ENCODE measurements at places on chromosomes 3 and 15.

- no peak for DNase-seq
- H3K27ac ChIP-seq, result no peak overlapping the region
- peaks cover 25% of the 10 kb centered on the region for H3K36me3 ChIP-seq
- no peaks in the 10 kb centered on the region for H3K27me3 ChIP-seq
- H3K4me1 ChIP-seq, result peaks cover 25% of the 10 kb centered on the region
These were observed 20.1 kb upstream of the ZCWPW2 start for GRCh38 chr3:28328188-28329151.

DNA sequence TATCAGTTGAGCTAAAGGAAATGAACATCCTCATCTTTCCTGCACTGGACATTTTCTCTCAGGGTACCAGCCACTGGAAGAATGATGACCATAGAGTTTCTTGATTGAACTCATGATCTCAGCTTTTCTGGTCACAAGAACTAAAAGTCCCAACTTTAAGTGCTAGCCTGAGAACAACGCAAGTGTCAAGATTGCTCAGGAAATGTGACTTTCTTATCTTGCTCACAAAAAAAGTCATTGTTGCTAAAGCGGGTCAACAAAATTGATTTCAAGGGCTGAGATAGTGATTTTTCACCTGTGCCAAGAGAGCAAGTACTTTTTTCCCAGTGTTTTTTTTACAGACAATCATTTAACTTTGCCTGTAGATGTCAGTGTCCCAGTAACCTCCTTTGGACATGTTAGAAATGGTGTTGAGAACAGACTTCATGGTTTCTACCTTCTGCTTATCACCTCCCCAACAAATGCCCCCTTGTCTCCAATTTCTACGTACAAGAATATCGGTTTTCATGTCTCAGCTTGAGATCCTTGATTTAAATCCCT is 125.9 kb downstream of the SEMA6D start:
- no peaks in the 10 kb centered on the region for H3K36me3 ChIP-seq
- no peak for DNase-seq
- H3K27ac ChIP-seq, result no peak overlapping the region
- H3K27me3 ChIP-seq, result no peaks in the 10 kb centered on the region

- DNase-seq, result no peak
- H3K4me1 ChIP-seq, result no peaks in the 10 kb centered on the region
- H3K27ac ChIP-seq, result no peak overlapping the region
- no peaks in the 10 kb centered on the region for H3K36me3 ChIP-seq
- H3K4me3 ChIP-seq, result no peak overlapping the region
These were observed 248.9 kb downstream of the THSD4 start for GRCh38 chr15:71364117-71364584.

- H3K27me3 ChIP-seq, result no peaks in the 10 kb centered on the region
- no peak overlapping the region for H3K27ac ChIP-seq
- peaks cover 6% of the 10 kb centered on the region for H3K36me3 ChIP-seq
- H3K4me1 ChIP-seq, result peaks cover 27% of the 10 kb centered on the region
These were observed 93.7 kb downstream of the DLG1 start for GRCh38 chr3:197204736-197205135.

- no peaks in the 10 kb centered on the region for H3K27me3 ChIP-seq
- H3K4me3 ChIP-seq, result no peak overlapping the region
- no peaks in the 10 kb centered on the region for H3K4me1 ChIP-seq
- no peak for DNase-seq
- H3K36me3 ChIP-seq, result no peaks in the 10 kb centered on the region
These were observed 487.2 kb downstream of the CNTN3 start for GRCh38 chr3:74127256-74127655.

DNA sequence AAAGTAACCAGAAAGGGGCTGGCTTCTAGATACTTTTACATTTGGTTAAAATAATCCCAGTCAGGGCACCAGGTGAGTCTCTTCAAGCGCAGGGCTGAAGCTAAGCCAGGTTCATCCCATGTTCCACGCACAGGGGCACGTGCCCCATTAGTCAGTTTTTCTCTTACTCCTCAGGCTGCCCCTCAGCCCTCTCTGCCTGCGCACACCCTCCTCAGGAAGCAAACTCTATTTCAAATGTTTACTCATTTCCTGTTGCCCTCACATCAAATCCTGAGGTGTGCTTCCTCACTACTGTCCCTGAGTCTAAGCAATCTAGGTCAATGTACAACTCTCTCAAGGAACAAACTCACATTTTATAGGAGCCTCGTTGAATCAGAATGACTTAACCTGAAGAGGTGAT is 48.5 kb downstream of the THBS1 start:
- DNase-seq, result peak; percentile 58
- H3K36me3 ChIP-seq, result peaks cover 50% of the 10 kb centered on the region
- H3K4me3 ChIP-seq, result no peak overlapping the region
- H3K4me1 ChIP-seq, result peaks cover 70% of the 10 kb centered on the region

GRCh38 chr3:28218071-28218916 is 23.1 kb upstream of the CMC1 start:
- DNase-seq, result no peak
- H3K36me3 ChIP-seq, result peaks cover 11% of the 10 kb centered on the region
- no peaks in the 10 kb centered on the region for H3K27me3 ChIP-seq
- no peak overlapping the region for H3K4me3 ChIP-seq
- no peak overlapping the region for H3K27ac ChIP-seq
- H3K4me1 ChIP-seq, result no peaks in the 10 kb centered on the region

- no peak overlapping the region for H3K4me3 ChIP-seq
- no peak overlapping the region for H3K27ac ChIP-seq
- H3K4me1 ChIP-seq, result no peaks in the 10 kb centered on the region
- DNase-seq, result no peak
- H3K27me3 ChIP-seq, result no peaks in the 10 kb centered on the region
These were observed 497.8 kb downstream of the NAALADL2 start for GRCh38 chr3:175356899-175357324.

- no peak for DNase-seq
- H3K36me3 ChIP-seq, result peaks cover 18% of the 10 kb centered on the region
- H3K27ac ChIP-seq, result peak overlapping the region; percentile 85
- H3K4me3 ChIP-seq, result peak overlapping the region; percentile 99
- H3K27me3 ChIP-seq, result no peaks in the 10 kb centered on the region
These were observed 805 bp upstream of the TRPM7 start for GRCh38 chr15:50687302-50687902.

DNA sequence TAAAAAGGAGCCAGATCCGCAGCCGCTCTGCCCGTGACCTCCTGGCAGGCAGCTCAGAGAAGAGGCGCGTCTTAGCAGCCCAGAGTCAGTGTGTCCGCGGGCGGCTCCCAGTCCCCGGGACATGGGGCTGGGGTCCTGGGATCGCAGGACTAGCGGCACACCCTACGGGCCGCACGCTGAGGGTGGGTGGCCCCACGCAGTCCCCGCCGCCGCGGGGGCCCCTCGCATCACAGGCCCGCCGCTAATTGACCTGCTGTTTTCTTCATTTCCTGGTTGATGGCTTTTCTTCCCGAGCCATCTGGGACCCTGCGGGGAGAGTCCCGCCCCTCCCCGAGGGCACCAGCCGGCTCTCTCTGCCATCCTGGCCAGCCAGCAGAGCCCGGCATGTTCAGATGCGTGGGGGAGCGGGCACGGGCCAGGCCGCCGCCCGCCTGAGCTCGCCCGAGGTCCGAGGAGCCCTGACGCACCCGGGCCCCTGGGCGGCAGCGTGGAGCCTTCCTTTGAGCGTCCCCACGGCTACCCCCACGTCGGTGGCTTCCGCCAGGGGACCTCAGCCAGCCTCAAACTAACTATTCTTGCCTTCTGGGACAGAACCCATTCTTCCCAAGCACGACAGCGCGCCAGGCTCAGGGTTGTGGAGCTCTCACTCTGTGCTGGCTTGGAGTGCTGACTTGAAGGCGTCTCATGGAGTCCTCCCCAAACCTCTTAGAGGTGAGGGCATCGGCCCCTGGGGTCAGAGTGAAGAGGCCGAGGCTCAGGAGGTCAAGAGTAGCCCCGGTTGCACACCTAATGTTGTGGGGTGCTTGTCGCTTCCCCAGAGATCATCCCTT is 34.6 kb upstream of the CACNA2D3 start:
- H3K4me3 ChIP-seq, result no peak overlapping the region
- no peak overlapping the region for H3K27ac ChIP-seq
- DNase-seq, result no peak
- no peaks in the 10 kb centered on the region for H3K36me3 ChIP-seq
- H3K4me1 ChIP-seq, result no peaks in the 10 kb centered on the region

DNA sequence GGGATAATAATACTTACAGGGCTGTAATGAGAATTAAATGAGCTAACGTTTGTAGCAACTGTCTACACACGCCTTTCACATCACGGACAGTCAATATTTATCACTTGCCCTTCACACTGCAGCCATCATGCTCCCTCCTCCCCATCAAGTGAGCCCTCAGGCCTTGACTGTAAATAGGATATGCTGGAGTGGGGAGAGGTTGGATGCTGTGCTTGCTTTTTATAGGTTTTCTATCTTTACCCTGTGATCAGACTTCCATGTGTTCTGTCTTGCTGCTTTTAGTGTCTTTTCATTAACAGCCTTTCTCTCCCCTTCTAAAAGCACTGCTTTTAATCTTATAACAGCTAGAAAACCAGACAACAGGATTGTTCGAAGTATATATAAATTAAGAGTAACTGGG is 12.8 kb upstream of the MAGEF1 start:
- peaks cover 11% of the 10 kb centered on the region for H3K27me3 ChIP-seq
- no peak overlapping the region for H3K4me3 ChIP-seq
- H3K27ac ChIP-seq, result no peak overlapping the region
- no peaks in the 10 kb centered on the region for H3K4me1 ChIP-seq

- H3K27ac ChIP-seq, result no peak overlapping the region
- H3K36me3 ChIP-seq, result no peaks in the 10 kb centered on the region
- H3K4me1 ChIP-seq, result peaks cover 3% of the 10 kb centered on the region
- H3K4me3 ChIP-seq, result no peak overlapping the region
These were observed 205.4 kb upstream of the IGF1R start for GRCh38 chr15:98442901-98443300.

- no peak overlapping the region for H3K4me3 ChIP-seq
- DNase-seq, result no peak
- H3K27me3 ChIP-seq, result peaks cover 44% of the 10 kb centered on the region
- no peaks in the 10 kb centered on the region for H3K4me1 ChIP-seq
- H3K36me3 ChIP-seq, result no peaks in the 10 kb centered on the region
These were observed 150.5 kb downstream of the MINAR1 start for GRCh38 chr15:79582650-79583049.

- no peak overlapping the region for H3K27ac ChIP-seq
- H3K36me3 ChIP-seq, result no peaks in the 10 kb centered on the region
- peaks cover 6% of the 10 kb centered on the region for H3K27me3 ChIP-seq
- no peak overlapping the region for H3K4me3 ChIP-seq
- no peaks in the 10 kb centered on the region for H3K4me1 ChIP-seq
These were observed 37.1 kb upstream of the SLC25A36 start for GRCh38 chr3:140904521-140904920.

DNA sequence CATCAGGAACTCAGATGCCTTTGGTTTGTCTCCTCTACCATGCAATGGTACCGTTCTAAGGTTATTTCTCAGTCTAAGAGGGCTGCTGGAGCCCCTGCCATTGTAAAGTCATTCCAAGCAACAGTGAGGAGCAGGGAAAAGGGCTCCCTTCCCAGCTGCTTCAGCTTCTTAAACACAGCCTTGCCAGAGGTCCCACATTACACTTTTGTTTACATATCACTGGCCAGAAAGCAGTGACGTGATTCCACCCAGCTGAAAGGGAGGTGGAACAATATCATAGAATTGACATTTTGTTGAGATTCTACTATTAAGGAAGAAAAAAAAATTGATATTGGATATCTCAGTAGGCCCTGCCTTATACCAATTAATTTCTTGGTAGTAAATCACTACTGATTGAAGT is 194.6 kb downstream of the SUCLG2 start:
- H3K4me3 ChIP-seq, result no peak overlapping the region
- H3K36me3 ChIP-seq, result peaks cover 21% of the 10 kb centered on the region
- no peaks in the 10 kb centered on the region for H3K27me3 ChIP-seq
- no peaks in the 10 kb centered on the region for H3K4me1 ChIP-seq

DNA sequence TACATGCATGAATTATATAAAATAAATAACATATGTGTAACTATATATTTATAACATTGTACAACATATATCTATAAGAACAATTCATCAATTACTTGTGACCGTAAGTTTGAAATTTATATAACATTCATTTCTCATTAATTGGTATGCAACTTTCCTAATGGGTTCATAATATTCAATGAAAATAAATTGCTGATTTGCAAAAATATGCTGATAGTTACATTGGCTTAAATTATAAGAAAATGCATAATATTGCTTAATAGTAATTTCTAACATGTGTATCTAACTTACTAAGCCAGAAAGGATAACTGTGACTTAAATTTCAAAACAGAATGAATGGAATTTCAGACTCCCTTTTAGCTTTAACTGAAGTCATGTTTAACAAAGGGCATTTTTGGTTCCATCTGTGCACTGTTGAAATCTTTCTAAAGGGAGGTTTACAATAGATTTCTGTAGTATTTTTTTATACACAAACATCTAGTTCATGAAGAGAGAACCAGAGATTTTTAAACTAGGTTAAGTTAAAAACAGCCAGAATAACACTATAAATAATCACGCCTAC is 310.9 kb downstream of the TBC1D5 start:
- no peak for DNase-seq
- no peaks in the 10 kb centered on the region for H3K4me1 ChIP-seq
- H3K27me3 ChIP-seq, result no peaks in the 10 kb centered on the region

- DNase-seq, result no peak
- no peaks in the 10 kb centered on the region for H3K4me1 ChIP-seq
- no peak overlapping the region for H3K27ac ChIP-seq
- H3K27me3 ChIP-seq, result peaks cover 7% of the 10 kb centered on the region
- H3K4me3 ChIP-seq, result no peak overlapping the region
- H3K36me3 ChIP-seq, result no peaks in the 10 kb centered on the region
These were observed 97.8 kb downstream of the DNAH12 start for GRCh38 chr3:57446318-57446841.

DNA sequence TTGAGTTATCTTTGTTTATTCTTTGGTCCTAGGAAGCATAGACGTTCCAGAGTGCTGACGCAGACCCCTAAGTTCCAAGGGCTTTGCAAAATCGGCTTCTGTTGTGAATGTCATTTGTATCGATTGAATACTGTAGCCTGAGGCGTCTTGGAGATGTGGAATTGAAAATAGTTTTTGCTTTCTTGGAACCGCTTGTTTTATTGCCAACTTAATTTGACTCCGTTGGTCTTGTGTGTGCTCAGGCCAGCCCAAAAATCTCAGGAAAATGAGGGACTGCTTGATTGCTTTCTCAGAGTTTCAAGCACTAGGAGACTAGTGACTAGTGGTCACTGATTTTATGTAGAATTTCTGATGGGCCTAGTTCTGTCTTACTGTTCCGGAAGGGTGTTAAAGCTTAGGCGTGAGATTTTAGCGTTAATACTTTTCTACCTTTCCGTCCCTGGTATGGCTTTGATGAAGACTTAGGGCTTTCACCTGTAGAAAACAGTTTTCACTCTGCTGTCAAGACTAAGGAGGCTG is 263 bp upstream of the UTS2B start:
- peaks cover 29% of the 10 kb centered on the region for H3K4me1 ChIP-seq
- H3K27me3 ChIP-seq, result peaks cover 13% of the 10 kb centered on the region

- H3K4me3 ChIP-seq, result no peak overlapping the region
- H3K27me3 ChIP-seq, result peaks cover 5% of the 10 kb centered on the region
- no peaks in the 10 kb centered on the region for H3K36me3 ChIP-seq
- DNase-seq, result peak; percentile 14
These were observed 116.2 kb downstream of the MFSD1 start for GRCh38 chr3:158918008-158918407.

- peak overlapping the region; percentile 15 for H3K27ac ChIP-seq
- peaks cover 20% of the 10 kb centered on the region for H3K27me3 ChIP-seq
- DNase-seq, result no peak
These were observed 169.5 kb upstream of the SMAD3 start for GRCh38 chr15:66895794-66896453.

GRCh38 chr3:99624496-99625236 is 13.7 kb upstream of the COL8A1 start:
- no peaks in the 10 kb centered on the region for H3K4me1 ChIP-seq
- no peak overlapping the region for H3K4me3 ChIP-seq
- H3K27me3 ChIP-seq, result no peaks in the 10 kb centered on the region

GRCh38 chr15:92049290-92049989 is 195.9 kb downstream of the SLCO3A1 start:
- H3K4me1 ChIP-seq, result peaks cover 3% of the 10 kb centered on the region
- H3K27me3 ChIP-seq, result no peaks in the 10 kb centered on the region
- DNase-seq, result no peak
- no peak overlapping the region for H3K4me3 ChIP-seq
- H3K36me3 ChIP-seq, result no peaks in the 10 kb centered on the region
